ENCODE measurements at places on chromosomes 1 and 21.

DNA sequence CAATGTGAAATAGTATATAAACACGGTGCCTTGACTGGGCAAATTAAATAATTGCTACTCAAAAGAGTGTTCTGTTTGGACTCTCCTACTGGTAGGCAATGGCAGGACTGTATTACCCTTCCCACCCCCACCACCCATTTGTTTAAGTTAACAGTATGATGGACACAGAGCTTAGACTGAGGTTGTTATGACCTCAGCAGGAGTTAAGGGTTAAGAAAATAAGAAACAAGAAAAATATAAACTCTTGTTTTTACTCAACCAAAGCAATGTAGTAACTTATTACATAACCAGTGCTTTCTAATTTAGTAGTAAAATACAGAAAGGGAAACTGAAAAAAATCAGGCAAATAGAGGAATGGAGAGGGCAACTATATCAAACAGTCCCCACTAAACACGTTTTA, 19.9 kb upstream of the SERPINC1 start:
- H3K4me3 ChIP-seq = no peak overlapping the region
- no peaks in the 10 kb centered on the region for H3K27me3 ChIP-seq
- DNase-seq = no peak

- H3K4me1 ChIP-seq = no peaks in the 10 kb centered on the region
- H3K27ac ChIP-seq = no peak overlapping the region
- peaks cover 14% of the 10 kb centered on the region for H3K36me3 ChIP-seq
- H3K27me3 ChIP-seq = no peaks in the 10 kb centered on the region
- H3K4me3 ChIP-seq = no peak overlapping the region
Measured at GRCh38 chr1:70227439-70227838, 6.3 kb downstream of the SRSF11 start.

GRCh38 chr1:53754484-53755312, 15.7 kb upstream of the GLIS1 start:
- no peak for DNase-seq
- no peak overlapping the region for H3K27ac ChIP-seq
- no peaks in the 10 kb centered on the region for H3K36me3 ChIP-seq
- H3K4me1 ChIP-seq = no peaks in the 10 kb centered on the region
- H3K27me3 ChIP-seq = no peaks in the 10 kb centered on the region
- no peak overlapping the region for H3K4me3 ChIP-seq

DNA sequence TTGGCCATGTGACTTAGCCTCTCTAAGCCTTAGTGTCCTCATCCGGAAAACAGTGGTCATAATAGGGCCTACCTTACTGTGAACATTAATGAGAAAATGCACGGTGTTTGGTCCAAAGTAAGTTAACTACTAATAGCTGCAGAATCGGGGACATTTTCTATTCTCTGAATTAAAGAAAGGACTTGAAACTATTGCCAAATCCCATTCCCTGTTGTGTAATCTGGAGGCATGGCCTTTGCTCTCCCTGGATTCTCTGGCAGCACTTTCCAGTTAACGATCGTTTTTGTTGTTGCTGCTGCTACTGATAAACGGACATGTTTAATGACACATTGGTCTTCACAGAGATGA, 30.5 kb downstream of the FMO4 start:
- no peaks in the 10 kb centered on the region for H3K36me3 ChIP-seq
- H3K27ac ChIP-seq = no peak overlapping the region
- H3K4me3 ChIP-seq = no peak overlapping the region
- H3K27me3 ChIP-seq = no peaks in the 10 kb centered on the region

DNA sequence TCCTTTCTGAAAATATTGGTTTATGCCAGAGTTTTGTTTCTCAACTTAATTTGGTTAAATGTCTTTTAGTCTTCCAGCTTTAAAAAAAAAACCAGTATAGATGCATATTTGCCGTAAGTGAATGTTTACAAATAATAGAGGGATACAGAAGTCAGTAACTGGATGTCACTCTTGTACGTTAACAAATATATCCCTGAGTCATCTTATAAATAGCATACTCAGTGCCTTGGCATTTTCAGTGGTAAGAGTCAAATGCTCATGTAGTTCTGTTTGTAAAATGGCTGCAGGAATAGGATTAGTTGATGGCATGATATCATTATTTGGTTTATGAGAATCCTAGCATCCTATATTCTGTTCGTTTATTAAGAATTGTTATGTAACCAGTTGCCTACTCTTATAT, 55.4 kb downstream of the SPEN start:
- DNase-seq = no peak
- H3K27ac ChIP-seq = no peak overlapping the region
- no peak overlapping the region for H3K4me3 ChIP-seq

DNA sequence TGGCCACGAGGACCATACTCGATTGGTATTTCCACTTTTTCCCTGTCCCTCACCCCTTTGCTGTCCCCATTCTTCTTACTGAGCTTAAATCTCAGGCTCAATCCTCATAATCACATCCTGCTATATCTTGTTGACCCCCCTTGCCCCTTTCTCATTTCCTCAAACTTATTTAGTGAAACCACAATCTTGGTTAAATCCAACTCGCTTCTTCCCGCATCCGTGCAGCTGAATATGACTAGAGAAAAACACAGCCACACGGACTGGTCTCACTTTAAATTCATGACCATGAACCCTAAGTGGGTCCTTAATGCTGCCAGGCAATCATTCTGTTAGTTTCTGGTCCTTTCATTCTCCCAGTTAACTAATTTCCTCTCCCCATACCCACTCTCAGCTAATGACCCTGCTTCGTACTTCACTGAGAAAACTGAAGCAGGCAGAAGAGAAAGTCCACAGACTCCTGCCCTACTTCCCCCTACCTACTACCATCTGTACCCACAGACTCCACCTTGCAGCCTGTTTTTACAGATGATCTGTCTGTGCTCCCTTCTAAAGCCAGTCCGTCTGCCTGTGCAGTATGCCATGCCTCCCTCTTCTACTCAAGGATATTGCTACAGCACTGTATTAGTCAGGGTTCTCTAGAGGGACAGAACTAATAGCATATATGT, 96.8 kb upstream of the LMO4 start:
- no peaks in the 10 kb centered on the region for H3K27me3 ChIP-seq
- H3K36me3 ChIP-seq = no peaks in the 10 kb centered on the region
- DNase-seq = no peak
- no peak overlapping the region for H3K4me3 ChIP-seq
- H3K27ac ChIP-seq = no peak overlapping the region
